ENCODE measurements at places on chromosomes 6 and 20.

GRCh38 chr20:40503119-40503518, 185.9 kb downstream of the MAFB start:
- no peak for DNase-seq

GRCh38 chr6:136784910-136785746, 7.1 kb downstream of the MAP3K5 start:
- DNase-seq, result no peak

DNA sequence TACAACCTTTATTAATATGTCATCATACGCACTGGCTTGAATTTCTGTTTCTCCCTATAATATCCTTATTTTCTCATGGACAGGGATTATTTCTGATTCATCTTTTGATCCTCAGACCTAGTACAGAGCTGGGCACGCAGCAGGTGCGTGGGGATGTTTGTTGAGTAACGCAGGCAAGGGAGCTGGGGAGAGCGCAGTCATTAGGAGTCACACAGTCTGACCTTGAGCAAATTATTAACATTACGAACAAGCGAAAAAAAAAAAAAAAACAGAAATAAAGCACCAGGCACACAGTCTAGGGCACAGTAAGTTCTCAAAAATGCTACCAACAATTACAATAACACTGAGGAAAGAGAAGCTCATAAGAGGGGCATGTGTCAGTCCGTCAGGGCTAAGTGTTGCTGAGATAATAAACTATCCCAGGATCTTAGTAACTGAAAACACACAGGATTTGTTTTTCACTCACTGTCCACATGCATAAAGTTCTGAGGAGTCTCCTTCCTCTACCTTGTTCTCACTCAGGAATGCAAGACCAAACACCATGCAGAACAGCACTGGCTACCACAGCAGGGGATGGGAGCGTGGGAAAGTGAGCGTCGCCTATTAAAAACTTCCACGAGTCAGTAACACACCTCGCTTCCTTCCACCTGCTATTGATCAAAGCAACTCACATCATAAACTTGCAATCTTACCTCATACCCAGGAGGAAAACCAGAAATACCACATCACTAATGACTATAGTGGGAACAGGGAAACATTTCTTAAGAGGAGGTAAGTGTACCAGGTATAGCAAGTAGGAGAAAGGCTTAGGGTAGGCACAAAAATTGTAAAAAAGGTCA, 56.9 kb downstream of the PDE10A start:
- no peak for DNase-seq

DNA sequence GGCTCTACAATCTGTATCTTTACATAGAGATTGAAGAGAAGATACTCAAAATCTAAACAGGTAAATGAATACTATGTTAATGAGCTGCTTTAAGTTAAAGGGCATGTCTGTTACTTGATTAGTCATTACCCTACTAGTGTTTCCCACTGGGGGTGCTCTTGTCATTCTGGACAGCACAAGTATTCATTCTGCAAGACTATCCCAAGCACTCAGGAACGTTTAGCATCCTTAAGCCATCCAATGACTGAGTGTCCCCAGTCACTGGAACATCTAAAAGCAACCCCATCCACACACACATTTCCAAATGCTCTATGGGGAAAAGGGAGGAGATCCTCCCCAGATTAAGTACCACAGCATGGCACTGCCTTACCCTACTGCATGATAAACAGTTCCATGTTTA, 25.7 kb downstream of the EZR start:
- DNase-seq, result no peak

- DNase-seq, result no peak
These were observed 89.2 kb upstream of the ARID1B start for GRCh38 chr6:156687789-156688619.

DNA sequence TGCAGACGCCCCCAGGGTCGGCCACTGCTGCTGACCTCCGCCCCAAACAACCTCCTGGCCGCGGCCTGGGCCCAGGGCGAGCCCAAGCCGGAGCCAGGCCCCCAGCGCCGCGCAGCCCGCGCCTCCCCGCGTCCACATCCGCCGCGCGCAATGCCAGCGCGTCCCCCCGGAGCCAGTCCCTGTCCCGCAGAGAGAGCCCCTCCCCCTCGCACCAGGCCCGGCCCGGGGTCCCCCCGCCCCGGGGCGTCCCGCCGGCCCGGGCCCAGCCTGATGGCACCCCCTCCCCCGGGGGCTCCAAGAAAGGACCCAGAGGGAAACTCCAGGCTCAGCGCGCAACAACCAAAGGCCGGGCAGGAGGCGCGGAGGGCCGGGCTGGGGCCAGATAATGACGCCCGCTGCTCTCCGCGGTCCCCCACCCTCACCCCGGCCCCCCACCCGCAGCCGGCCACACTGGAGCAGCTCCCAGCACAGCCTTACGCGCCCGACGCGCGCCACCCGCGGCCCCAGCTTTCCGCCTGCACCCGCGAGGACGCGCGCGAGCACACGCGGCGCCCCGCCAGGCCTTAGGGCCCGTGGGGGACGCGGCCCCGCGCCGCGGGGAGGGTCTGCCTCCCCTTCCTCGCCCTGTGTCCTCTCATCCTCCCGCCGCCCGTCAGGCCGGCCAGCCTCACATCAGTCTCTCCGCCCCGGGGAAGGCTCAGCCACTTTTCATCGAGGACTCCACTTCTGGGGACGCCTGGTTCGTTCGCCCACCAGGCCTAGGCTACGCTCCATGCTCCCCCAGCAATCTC, 12.9 kb upstream of the SLC22A7 start:
- DNase-seq, result no peak

DNA sequence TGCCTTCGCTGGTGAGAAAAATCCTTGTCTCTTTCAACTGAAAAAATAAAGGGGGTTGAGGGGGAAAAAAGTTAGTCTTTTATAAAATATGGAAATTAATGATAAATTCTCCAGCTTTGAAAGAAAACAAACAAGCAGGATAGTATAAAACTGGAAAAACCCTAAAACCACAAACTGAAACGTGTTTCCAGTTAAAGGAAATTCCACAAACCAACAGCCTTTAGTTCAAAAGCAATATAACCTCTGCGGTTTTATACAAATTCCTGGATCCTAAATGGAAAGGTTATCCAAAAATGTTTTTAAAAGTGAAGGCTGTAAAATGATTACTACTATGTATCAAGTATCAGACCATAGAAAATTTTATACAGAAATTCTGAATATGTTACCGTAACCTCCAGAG, 55.6 kb downstream of the BMP5 start:
- no peak for DNase-seq
